Stimulated activated CD4-positive, alpha-beta T cell treated with anti-CD3 and anti-CD28 coated beads, Interleukin-15, amount 100 ng/mL, for 24 hours (primary cell): ENCODE measurements at places on chromosomes 2 and 18.

DNA sequence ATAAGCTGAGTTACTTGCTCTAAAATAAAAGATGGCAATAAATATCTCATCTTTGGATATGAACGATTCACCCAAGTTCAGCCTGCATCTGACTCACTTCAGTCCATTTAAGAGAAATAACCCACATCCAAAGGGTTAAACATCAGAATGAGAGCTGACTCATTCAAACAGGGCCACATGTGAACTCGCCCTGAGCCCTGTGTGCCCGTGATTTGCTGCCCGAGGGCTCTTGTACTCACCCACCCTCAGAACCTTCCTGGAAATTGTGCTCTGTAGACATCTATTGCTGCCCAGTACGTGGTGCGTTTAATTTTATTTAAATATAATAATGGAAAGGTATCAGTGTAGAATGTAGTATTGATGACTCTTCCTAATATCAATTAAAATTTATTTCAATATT lies 66.9 kb upstream of the RBM44 start:
- peak; percentile 72 for DNase-seq

- no peak for DNase-seq
These were observed 4.8 kb upstream of the DSG2 start for GRCh38 chr18:31493171-31493570.

- DNase-seq: no peak
These were observed 85.6 kb upstream of the DCC start for GRCh38 chr18:52254367-52254766.

DNA sequence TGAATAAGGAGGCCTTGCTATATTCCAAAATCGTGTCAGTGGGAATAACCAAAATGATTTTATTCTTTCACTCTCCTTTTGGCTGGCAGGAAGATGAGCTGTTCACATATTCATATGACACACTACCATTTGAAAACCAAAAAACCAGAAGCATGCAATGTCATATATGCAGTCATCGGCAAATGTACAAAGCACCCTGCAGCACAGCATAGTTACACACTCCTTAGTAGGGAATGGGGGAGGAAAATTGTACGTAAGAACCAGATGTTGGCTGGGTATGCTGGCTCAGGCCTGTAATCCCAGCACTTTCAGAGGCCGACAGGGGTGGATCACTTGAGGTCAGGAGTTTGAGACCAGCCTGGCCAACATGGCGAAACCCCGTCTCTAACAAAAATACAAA lies 176.6 kb downstream of the GFPT1 start:
- DNase-seq: no peak

DNA sequence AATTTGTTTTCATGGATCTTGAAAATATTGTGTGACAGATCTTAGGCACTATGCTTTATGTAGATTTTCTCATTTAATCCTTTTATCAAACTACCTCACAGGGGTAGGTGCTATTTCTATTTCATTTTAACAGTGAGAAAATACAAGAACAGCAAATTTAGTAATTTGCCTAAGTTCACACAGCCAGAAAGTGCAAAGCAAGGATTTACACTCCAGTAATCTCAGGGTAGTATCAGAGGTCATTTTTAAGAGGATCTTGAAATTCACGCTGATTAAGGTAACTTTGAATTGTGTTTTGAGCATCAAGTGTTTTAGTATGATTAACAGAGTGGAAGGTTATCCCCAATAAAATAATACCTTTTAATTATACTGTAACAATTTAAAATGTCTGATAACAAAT lies 10.1 kb upstream of the KCNJ3 start:
- DNase-seq: no peak

GRCh38 chr2:8198766-8199382 lies 483.0 kb upstream of the ID2 start:
- no peak for DNase-seq

- no peak for DNase-seq
These were observed 104.5 kb downstream of the DCDC2C start for GRCh38 chr2:3807853-3808252.

DNA sequence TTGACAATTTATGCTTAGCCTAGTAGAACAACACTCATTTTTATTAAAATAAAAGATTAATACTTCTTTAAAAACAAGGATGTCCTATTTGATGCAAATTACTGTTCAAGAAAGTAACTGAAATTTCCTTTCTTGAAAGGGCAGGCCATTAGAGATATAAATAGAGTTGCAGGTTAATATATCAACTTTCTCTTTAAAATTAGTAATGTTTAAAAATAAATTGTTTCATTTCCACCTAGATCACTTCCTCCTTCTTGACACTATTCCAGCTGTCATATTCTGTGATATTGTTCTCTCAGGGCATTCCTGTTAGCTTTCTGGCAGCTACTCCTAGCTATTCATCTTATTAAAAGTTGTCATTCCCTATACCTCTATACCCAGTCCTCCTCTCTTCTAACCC lies 357.9 kb upstream of the NRP2 start:
- no peak for DNase-seq

DNA sequence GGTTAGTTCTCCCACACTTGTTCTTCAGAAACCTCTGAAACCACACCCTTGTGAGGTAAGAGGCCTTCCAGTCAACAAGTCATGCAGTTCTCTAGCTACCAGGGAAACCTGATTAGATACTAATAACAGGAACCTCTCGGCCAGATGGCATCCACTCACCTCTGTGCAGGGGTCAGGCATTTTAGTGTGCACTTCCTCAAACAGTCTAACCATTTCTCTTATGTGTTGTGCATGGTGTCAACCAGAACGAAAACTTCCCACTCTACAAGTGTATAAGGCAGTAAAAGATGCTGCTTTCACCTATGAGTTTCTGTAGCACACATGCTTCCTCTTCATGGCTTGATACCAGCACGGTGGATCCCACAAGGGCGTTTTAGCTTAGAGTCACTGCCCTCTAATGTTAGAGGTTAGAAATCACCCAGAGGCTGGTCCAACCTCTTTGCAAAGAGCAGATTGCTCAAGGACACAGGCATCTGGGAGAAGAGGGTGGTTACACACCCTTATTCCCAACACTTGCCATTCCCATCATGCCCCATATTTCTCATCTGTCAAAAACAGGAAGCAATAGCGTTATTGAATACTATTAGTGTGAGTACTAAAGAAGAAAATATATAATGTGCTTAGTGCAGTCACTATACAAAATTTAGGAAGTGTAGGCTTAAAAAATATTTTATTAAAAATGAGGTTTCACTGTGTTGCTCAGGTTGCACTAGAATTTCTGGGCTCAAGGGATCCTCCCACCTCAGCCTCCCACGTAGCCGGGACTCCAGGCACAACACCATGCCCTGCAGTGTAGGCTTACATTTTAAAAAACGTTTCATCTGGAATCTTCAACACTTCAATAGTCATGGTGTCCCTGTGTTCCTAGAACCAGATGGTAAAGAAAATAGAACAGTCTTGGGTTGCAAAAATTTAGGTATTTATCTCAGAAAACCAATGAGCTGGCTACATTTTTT lies 34.5 kb upstream of the RAB31 start:
- peak; percentile 30 for DNase-seq
